ENCODE measurements at places on chromosomes 3 and 15.

GRCh38 chr15:62848632-62849050 lies 193.9 kb upstream of the TPM1 start:
- no peak for DNase-seq

DNA sequence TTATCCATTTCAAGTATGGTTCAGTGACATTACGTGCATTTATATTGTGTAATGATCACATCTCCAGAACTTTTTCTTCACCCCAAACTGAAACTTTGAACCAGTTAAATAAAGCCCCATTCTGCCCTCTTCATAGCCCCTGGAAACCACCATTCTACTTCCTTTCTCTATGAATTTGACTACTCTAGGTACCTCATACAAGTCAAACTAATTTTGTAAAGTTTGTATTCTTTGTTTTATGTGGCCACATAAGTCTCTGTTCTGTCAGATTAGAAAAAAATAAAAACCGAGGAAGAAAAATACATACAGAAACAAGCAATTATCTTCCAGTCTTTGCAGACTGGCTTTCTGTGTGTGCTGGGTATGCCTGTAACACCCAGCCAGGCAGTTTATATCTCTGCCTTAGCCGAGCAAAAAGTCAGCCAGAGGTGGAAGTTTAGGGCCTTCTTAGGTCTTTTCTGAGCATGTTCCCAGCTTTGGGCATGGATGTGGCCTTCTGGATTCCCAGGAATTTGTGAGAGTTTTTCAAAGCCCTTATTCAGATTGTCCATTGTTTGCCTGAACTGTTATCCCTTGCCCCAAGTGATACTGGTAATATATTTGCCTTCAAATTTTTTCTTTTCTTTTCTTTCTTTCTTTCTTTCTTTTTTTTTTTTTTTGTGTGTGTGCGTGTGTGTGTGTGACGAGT lies 6.0 kb upstream of the GRAMD1C start:
- no peak for DNase-seq

DNA sequence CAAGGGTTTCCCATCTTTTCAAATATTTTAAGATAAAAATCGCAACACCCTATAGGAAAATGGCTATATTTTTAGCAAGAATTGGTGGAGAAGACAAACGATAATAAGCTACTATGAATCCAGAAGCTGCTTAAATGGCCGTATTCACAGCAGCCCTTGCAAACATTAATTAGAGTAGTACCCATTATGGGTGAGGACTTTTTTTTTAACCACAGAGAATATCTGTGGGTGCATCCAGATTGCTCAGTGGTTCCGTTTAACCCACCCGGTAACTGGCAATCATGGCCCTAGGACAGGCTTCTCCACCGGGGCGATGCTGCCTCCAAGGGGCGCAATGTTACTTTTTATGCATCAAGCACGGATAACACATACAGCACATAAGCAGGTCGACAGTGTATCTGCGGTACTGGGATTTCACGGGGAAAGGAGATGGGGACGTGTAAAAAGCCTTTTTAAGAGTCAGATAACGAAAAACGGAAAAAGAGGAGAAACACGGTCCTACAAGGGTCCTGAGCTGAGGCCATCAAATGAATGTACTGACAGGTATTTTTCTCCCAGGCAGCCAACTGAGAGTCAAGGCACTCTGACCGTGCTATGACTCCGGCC lies 968 bp upstream of the TMEM266 start:
- DNase-seq: peak; percentile 42

DNA sequence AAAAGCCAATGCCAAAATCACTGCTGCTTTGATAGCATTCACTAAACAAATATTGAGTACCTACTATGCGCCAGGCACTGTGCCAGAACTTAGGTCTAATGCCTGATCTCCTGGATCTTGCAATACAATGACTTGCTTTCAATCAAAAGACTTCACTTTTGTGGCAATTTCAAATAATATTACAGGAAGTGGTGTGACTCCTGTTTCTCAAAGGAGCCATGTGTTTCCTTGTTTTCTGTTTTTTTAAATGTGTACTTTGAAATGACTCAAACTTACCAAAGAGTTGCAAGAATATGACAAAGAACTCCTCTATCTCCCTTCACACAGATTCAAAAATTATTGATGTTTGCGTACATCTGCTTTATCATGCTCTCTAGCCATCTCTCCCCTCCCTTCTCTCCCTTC lies 18.3 kb downstream of the OSBPL10 start:
- no peak for DNase-seq

DNA sequence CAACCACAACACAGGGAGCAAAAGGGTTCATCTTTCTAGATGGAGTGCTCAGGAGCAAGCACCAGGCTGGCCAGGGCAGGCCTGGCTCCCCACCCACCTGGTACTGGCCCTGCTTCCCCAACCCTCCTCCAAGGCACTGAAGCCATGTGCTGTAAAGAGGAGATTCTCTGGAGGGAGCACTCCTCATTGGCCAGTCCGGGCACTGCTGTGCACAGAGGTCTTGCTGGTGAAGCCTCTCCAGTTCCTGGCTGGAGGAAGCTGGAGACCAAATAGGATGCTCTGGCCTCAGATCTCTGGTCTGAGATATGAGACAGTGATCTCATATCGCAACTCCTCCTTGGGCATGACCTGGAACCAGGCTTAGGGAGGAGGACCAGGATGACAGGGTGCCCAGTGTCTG lies 7.7 kb upstream of the SEMA3F start:
- no peak for DNase-seq

- DNase-seq: no peak
Observed at GRCh38 chr3:172746475-172746874, 4.1 kb upstream of the ECT2 start.

GRCh38 chr15:63497642-63498467 lies 6.5 kb upstream of the USP3 start:
- DNase-seq: peak; percentile 91

- DNase-seq: no peak
Observed at GRCh38 chr3:176078906-176079305, 1118.4 kb downstream of the TBL1XR1 start.

GRCh38 chr3:37640636-37641375 lies 220.9 kb upstream of the CTDSPL start:
- no peak for DNase-seq

GRCh38 chr3:197906023-197906849 lies 43.8 kb upstream of the RPL35A start:
- DNase-seq: peak; percentile 82

- DNase-seq: no peak
Observed at GRCh38 chr3:127781411-127782001, 40.8 kb downstream of the MGLL start.

DNA sequence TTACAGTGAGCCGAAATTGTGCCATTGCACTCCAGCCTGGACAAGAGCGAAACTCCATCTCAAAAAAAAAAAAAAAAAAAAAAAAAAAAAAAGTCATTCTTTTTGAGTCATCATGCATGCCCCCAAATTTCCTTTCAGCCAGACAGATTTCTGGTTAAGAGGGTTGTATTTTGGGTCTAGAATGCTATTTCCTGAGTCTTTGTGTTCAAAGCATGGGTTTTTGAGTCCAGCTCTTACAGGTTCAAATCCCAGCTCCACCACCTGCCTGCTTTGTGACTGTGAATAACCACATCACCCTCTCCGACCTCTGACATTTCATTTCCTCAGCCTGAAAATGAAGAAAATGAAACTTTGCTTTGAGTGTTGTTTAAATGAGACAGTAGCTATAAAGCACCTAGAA lies 9.3 kb upstream of the C15orf61 start:
- DNase-seq: no peak

DNA sequence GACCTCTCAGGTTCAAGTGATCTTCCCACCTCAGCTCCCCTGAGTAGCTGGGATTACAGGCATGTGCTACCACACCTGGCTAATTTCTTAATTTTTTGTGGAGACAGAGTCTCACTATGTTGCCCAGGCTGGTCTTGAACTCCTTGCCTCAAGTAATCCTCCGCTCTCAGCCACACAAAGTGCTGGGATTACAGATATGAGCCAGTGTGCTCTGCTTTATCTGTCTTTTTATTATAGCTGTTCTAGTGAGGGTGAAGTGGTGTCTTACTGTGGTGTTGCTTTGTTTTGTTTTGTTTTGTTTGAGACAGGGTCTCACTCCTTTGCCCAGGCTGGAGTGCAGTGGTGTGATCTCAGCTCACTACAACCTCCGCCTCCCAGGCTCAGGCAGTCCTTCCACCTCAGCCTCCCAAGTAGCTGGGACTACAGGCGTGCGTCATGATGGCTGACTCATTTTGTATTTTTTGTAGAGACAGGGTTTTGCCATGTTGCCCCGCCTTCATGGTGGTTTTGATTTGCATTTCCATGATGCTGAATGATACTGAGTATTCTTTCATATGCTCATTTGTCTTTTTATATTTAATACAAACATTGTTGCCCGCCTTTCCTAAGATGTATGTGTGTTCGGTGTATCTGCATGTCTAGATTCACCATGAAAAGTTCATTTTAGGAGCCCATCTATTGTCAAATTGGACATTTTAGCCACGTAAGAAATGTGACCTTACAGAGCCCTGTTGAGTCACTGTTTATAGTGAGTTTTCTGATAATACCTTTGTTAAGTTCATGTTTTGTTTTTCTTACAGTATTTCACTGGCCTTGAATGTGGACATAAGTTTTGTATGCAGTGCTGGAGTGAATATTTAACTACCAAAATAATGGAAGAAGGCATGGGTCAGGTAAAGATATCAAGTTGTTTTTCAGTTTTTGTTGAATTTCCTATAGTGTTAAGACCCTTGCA lies 80.6 kb downstream of the ARIH1 start:
- no peak for DNase-seq

DNA sequence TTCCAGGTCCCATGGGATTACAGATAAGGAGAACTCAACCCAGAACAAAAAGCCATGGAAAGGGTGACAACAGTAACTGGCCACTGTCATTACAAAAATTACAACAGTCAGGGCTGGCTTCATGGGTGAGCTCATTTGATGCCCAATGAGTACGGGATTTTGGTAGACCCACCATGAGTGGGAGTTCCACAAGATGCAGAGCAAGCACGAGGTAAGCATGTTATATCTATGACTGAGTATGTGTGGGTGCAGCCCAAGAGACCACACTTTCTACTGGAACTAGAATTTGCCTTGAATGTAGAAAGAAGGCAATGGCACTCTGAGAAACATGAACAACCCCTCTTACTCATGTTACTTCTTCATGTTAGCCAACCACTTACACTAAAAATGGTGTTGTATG lies 83.3 kb downstream of the IGF2BP2 start:
- no peak for DNase-seq

DNA sequence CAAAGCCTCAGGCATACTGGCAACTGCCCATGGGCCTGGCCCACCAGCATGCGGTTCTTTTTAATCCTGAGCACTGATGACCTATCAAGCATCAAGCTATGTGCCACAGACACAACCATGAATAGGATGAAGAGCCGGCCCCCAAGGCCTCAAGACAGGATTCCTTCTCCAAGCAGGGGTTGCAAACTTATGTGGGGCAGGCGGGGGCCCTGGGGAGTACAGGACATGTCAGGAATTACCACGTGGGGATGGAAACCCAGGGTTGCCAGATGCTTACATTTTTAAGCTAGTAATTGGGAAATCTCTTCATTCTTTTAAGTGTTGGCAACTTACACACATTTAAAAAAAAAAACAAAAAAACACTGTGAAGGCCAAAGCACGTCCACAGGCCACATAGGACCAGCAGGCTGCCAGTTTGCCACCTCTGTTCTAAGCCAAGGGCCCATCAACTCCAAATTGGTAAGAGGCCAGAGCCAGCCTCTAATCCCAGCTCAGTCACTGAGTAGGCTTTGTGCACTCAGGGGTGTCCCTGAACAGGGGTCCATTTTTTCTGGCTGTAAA lies 32.8 kb downstream of the BDH1 start:
- DNase-seq: no peak

DNA sequence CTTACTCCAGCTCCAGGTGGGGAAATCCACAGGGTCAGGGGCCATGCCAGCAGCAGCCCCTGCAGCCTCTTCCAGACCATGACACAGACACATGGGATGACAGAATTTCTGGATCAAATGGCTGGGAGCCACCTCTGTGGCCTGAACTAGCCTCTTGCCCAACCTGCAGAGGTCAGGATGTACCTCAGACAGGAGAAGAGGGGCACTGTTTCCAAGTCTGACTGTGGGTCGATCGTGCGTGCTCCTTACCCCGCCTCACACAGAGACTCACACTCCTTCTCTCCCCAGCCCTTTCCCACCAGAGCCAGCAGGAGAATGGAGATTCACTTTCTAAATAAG lies 131.9 kb downstream of the FAM43A start:
- DNase-seq: no peak

DNA sequence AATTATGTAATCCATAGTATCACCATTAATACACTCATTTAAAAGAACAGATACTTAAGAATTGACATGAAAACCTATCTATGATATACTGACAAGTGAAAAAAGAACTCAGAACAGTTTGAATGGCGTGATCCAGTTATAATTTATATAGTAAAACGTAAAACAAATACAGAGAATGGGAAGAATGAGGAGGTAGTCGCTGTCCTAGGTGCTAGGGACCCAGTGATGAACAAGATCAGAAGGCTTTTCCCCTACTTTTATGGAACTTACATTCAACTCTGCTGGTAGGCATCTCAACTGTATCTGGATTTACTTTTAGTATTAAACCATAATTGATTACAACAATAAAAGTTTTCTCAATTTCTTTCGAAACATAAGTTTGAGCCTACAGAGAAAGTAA lies 31.8 kb downstream of the GSK3B start:
- DNase-seq: no peak

GRCh38 chr3:134485075-134485717 lies 589 bp downstream of the ANAPC13 start:
- peak; percentile 49 for DNase-seq

DNA sequence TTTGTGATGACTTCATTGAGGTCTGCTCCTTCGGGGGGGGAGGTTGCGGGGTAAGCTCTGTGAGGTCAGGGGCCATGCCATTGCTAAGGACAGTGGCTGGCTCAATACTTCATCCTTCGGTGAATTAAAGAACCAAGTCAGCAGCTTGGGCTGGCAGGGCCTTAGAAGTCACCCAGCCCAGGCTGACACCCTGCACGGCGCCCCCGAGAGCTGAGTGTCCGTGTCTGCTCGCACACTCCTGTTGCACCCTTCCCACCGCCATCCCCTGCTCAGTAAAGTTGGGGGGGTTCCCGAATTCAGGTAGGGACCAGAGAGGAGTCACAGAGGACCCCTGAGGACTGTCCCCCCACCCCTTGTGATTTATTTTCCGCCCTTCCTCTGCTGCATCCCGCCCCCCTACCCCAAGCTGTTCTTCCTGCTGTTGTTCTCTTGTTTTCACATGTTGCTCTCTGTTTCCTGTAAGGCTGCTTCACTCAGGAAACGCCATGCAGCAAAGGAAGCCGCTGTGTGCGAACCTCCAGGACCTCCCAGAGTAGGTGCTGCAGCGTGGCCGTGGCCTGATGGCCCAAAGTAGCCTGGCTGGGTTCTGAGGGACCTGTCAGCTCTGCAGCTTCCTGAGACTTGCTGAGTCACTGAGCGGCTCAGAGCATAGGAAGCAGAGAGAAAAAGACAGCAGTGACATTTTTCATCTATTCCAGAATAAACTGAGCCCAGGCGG lies 14.4 kb downstream of the EFCC1 start:
- DNase-seq: no peak

DNA sequence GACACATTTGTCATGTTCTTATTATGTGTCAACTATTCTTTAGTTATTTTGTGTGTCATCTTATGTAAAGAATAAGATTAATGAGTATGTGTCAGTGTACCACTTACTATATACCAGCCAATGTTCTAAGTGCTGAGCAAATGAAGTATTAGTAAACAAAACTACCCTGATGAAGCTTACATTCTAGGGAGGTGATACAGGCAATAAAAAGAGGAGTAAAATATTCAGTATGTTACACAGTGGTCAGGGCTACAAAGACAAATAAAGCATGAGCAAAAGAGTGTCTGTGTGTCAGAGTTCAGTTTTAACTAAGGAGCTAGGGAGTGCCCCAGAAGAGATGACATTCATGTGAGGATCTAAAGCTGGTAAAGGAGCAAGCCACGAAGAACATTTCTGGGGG lies 79.1 kb downstream of the TRPC1 start:
- no peak for DNase-seq

- DNase-seq: no peak
Observed at GRCh38 chr3:4824926-4825325, 154.3 kb upstream of the BHLHE40 start.

Data from AML-193 (cell line).